ENCODE measurements at places on chromosomes 12 and 14. TPM values are rescaled to one million over a fixed set of nuclear protein-coding genes. Genes with fewer than 3 reads are reported as not detected.

GRCh38 chr12:131904346-131904745, 9.9 kb downstream of the ULK1 start:
- DNase-seq, result no peak

- no peak for DNase-seq
These were observed 991.6 kb downstream of the BCL11B start for GRCh38 chr14:98280436-98280835.

The PIWIL1 gene
- not detected for total RNA-seq

- peak; percentile 99 for DNase-seq
These were observed at the start of gene RNF34 for GRCh38 chr12:121399391-121400331. RNF34 (plus strand) TSS chr12:121400118; CDS start chr12:121400213, 95 bp downstream.

DNA sequence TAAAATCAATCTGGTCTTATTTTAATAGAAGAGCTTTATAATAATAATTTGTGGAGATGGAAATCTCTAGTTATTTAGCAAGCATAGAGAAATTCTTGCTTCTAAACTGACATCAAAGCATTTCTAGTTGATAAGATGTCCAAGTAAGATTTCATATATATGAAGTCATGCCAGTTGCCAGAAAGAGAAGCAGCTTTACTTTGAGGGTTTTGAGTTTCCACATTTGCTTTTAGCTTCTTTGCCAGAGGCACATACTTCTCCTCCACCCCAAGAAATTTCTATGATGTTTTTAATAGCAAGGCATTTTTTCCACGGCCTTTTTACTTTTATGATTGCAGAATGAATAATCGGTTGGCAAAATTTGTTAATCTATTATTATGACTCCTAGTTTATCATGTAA, 24.2 kb upstream of the YAF2 start:
- DNase-seq, result no peak

DNA sequence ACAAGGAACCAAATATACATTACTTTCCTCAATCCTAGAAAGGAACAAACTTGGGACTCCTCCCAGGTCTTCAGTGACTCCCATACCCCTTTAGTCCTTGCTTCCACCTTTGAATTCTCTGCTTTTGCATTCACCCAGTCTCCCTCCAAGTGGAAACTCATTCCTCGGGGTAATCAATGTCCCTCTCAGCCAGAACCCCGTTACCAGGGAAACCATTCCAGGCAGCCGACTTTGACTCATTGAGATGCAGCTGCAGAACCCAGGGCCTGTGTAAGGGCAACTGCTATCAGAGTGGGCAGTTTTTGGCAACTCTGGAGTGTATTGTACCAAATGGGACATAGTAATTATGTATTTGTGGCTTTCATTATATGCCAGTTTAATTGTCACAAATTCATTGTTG, 186.2 kb downstream of the NRXN3 start:
- no peak for DNase-seq
